ENCODE measurements at places on chromosomes 13 and 19.
A peak's percentile ranks its signal among the peaks of the same experiment; 100 is the strongest.

- DNase-seq: peak; percentile 73
These were observed at the start of gene TICAM1 for GRCh38 chr19:4831304-4831978. Gene TICAM1 (minus strand): TSS chr19:4831712. CDS start chr19:4818377, 13,335 bp downstream.

DNA sequence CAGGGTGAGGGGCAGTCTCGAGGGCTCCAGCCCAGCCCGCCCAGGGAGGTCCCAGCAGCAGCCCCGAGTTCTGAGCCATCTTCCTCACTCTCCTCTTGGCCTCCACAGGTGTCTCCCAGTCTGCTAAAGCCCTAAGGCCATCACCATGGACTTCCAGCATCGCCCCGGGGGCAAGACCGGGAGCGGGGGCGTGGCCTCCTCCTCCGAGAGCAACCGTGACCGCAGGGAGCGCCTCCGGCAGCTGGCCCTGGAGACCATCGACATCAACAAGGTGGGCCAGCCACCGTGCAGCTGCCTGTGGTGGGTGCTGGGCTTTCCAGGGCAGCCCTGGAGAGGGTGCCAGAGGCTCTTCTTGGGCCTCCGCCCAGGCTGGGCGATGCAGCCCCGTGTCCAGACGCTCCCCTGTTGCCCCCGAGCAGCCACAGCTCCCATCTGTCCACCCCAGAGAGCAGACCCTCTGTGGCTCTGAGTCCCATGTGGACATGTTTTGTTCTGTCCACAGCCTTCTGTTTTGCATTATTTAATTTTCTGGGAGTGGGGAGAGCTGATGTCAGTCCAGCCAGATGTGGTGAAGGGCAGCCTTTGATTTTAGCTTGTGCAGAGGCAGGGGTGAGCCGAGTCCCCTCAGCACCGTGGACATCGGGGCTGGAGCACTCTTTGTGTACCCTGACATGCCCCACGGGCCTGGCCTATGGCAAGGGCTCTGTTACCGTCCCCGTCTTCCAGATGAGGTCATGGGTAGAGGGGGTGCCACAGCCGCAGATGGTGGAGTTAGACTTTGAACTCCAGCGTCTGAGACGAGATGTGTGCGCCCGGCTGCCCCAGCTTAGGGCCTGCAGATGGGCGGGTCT, 5.6 kb upstream of the AMH start:
- DNase-seq: no peak

- DNase-seq: no peak
These were observed 2.4 kb downstream of the TICAM1 start for GRCh38 chr19:4829001-4829712.

DNA sequence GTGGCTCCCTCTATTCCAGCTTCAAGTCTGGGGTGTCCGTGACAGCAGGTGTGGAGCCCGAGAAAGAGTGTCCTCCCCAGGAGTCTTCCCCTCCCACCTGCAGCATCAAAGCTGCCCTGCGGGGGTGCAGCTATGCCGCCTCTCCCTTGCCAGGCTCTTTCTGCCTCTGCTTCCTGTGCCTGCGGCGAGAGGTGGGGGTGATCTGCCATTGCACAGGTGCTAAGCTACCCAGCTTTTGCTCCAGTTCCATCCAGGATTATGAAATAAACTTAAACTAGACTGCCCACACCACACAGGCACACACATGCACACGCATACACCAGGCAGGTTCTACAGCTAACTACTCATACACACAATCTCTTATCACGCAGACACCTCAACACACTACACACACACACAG, 104.7 kb upstream of the CLDN10 start:
- DNase-seq: no peak

DNA sequence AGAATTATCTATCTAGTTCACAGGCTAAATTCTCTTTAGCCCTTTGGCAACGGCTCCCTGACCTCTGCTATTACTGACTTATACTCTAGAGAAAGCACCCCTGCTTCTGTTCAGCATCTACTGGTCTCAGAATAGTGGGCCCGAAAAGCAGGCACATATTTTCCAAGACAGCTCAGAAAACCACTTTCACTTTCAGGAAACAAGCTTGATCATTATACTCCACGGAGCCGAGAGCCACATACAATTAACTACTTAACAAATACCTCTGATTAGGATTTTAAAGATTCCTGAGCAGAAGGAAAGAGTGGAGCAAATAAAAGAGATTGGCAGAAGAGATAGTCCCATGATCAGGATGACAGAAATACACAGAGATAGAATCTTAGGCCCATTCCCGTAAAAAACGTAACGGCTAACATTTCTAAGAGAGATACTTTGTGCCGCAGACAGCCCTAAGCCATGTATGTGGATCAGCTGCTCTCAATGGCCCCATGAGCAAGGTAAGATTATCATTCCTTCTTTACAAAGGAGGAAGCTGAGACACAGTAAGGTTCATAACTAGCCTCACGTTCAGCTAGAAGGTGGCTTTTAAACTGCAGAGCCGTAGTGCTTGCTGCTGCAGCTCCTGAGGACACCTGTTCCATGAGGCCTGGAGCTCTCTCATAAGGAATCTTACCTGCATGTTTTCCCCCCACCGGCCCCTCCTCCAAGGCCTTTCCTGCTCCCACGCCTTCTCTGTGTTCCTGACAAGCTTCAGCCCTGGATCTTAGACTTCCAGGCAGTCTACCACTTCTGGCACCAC, 227.2 kb downstream of the FOXO1 start:
- DNase-seq: no peak

DNA sequence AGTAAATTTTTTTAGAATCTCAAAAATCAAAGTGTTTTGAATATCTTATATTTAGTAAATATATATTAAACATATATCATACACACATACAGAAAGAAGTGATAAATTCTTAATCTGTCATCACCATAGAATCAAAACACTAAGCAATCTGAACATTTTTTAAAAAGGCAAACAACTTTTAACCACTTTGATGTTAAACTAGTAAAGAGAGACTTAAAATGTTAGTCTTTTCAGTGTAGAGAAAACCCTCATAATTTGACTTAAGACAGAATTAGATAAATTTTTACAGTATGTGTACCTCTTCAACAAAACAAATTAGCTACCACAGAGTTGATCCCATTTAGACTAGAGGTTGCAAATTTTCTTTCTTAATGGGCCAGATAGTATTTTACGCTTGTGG, 13.4 kb downstream of the SUPT20H start:
- DNase-seq: no peak

GRCh38 chr13:91133941-91134802, 213.3 kb upstream of the MIR17HG start:
- no peak for DNase-seq

DNA sequence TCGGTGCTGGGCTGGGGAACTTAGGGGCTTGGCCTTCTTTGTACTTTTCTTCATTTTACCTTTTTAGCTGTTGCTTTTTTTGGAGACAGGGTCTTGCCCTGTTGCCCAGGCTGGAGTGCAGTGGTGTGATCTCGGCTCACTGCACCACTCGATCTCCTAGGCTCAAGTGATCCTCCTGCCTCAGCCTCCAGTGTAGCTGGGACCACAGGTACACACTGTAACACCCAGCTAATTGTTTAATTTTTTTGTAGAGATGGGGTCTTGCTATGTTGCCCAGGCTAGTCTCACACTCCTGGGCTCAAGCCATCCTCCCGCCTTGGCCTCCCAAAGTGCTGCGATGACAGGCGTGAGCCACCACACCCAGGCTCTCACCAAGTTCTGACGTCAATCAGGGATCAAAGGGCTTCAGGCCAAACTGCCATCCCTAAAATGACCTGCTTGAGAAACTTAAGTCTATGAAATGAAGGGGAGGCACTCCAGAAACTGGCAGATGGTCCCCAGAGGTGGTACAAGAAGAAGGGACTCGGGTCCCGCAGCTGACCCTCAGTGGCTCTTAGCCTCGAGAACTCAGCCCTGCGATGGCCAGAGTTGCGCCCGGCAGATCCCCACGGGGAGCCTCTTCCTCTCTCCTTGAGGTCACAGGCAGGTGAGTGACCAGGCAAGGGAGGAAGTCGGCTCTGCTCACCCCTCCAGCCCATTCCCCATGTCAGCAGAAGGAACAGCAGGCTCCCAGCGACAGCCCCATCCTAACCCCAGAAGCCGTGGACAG, 61.7 kb downstream of the GNG7 start:
- DNase-seq: no peak

GRCh38 chr19:30338041-30338456, 34.1 kb upstream of the ZNF536 start:
- no peak for DNase-seq

- DNase-seq: no peak
These were observed 133.5 kb downstream of the UQCRFS1 start for GRCh38 chr19:29079356-29080032.

GRCh38 chr13:99085139-99085807, 107.4 kb upstream of the DOCK9 start:
- DNase-seq: no peak

GRCh38 chr19:11323601-11324078, 15.8 kb downstream of the RAB3D start:
- no peak for DNase-seq

DNA sequence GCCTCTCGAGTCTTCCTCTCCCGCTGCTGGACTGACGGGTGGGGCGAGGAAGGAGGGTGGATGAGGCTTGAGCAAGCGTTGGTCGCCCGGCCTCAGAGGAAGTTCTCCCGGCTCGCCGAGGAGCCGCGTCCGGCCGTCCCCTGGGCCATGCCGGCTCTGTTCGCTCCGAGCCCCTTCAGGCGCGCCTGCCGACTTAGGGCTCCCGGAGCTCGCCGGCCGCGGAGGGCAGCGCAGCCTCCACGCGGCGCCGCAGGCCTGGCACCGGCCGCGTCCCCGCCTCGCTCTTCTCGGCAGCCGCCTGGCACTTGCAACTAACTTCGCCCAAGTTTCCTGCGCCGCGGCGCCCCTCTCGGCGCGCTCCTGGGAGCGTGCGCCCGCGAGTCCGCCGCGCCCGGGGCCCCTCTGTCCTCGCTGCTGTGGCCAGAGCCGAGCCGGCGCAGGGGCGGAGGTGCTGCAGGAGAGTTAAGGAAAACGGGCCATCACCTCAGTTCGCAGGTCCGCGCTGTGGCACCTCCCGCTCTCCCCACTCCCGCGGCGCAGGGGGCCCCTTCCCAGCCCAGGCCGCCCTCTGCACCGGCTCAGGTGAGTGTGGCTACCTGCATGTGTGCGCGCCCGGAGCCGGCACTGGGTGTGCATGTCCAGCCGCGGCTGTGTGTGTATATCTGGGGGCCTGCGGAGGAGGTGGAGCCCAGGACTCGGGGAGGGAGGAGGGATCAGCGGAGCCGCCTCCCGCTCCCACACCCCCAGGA, 641 bp upstream of the SOX21 start:
- DNase-seq: no peak

- no peak for DNase-seq
These were observed 6.9 kb upstream of the FBXL3 start for GRCh38 chr13:77033717-77034302.

DNA sequence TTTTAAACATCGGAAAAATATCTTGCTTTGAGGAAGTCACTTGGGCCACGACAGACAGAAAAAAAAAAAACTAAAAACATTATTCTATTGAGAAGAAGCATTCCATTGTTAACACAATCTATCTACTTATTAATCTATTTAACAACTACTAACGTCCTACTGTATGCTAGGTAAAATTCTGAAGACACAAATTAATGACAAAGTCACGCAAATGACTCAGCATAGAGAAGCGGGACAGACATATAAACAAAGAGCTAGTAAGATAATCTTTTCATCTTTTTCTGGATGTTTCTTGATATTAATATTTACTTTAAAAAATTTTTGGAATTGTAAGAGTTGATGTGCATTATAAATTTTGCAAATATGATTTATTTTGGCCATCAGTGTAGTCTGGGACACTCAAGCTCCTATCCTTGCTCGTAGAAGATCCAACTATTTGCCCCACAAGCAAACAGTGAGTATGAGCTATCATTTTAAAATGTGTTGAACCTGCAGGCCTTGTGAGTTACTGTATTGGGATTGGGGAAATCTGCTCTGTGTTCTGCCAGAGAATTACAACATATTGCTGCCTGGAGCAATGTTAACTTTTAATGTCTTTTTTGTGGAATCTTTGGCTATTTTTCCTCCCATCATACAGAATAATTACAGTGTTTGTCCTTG, 109.1 kb downstream of the PCDH9 start:
- DNase-seq: no peak

- DNase-seq: no peak
These were observed 943 bp downstream of the SLAIN1 start for GRCh38 chr13:77698201-77699058.

- DNase-seq: peak; percentile 86
These were observed 49.9 kb downstream of the AP1M1 start for GRCh38 chr19:16247353-16248182.

- DNase-seq: peak; percentile 18
These were observed 13.1 kb downstream of the RGL3 start for GRCh38 chr19:11405846-11406643.

- DNase-seq: no peak
These were observed 158.7 kb downstream of the FLT1 start for GRCh38 chr13:28336193-28336657.

GRCh38 chr13:20727856-20728255, 24.4 kb downstream of the IL17D start:
- no peak for DNase-seq

DNA sequence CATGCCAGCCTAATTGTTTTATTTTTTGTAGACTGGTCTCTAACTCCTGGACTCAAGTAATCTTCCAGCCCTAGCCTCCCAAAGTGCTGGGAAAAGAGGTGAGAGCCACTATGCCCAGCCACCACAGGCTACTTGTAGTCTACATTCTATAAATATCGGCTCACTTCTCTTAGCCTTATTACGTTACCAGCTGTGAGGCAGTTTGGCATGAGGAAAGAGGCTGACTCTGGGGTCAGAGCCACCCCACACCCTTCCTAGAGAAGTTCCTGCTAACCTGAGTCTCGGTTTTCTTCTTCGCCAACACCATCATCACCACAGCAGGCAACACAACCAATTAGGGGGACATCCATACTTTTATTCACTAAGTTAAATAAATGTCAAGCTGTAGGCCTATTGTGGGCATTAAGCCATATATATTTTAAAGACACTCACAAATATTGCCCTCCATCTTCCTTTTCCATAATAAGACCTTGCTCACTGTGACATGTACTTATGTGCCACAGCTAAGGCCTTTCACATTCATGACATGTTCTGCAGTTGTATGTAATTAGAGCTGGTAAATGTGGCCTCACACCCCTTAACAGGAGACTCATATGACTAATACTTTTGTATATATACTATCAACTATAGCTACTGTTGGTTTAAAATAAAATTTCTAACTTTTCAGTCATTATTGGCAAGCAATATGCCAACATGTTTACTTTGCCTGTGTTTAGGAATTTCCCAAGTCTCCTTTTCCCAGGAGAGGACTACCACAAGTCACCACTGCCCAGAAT, 5.7 kb downstream of the SLC25A30 start:
- no peak for DNase-seq

DNA sequence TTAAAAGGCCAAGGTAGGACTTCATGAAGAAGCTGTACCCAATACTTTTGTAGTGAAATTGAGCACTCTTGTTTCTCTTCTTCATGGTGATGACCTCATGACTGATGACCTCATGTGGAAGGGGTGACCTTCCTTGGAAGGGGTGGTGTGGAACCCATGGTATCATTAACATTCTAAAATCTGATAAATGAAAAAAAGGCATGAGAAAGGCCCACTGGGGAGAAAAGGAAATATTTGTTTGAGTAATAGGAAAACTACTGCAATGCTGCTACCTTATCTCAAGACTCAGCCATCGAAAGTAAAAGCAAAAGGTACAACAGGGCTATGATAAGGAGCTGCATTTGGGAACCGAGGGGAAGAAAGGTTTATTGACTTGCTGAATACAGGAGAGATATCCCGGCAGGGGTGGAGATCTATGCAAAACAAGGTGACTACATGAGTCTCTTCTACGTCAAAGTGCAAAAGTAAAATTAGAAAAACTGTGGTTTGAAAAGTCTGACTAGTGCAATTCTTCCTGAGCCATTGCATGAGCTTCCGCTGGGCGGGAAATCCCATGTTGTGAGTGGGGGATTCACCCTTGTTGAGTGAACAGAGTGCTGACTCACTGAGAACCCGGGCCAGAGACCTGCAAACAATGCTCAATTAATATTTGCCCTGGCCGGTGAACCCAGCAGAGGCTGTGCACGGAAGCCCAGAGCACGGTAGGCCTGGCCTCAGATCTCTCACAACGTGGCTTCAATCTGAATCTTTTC, 138.9 kb upstream of the RFC3 start:
- DNase-seq: peak; percentile 38

Measured in stimulated activated CD8-positive, alpha-beta memory T cell treated with anti-CD3 and anti-CD28 coated beads, Interleukin-4, amount 100 ng/mL, for 4 hours (primary cell).